ENCODE measurements at places on chromosomes 6 and 20. TPM values are rescaled to one million over a fixed set of nuclear protein-coding genes. Genes with fewer than 3 reads are reported as not detected.

The ACTL10 gene
- 3.0 TPM for total RNA-seq

The PREX1 gene
- total RNA-seq: 16.9 TPM

The FAXC gene
- total RNA-seq: 0.66 TPM

The CRIP3 gene
- not detected for total RNA-seq

The EMILIN3 gene
- under 0.01 TPM for total RNA-seq

The POM121L2 gene
- not detected for total RNA-seq

The TUBB2B gene
- 4.1 TPM for total RNA-seq

The ARMH2 gene
- total RNA-seq: not detected

Measured in smooth muscle cell of trachea (primary cell).